ENCODE measurements at places on chromosomes 16 and 17. TPM values are rescaled to one million over a fixed set of nuclear protein-coding genes. Genes with fewer than 3 reads are reported as not detected.

Gene ATP6V0C
- 42.9 TPM for total RNA-seq

Gene KRT25
- not detected for total RNA-seq

Gene SGCA
- not detected for total RNA-seq

Gene MYH11
- total RNA-seq: not detected

Gene ODF4
- not detected for total RNA-seq

Gene TOX3
- total RNA-seq: 2.1 TPM

Gene EPN3
- not detected for total RNA-seq

Gene CBFA2T3
- not detected for total RNA-seq

Gene PARD6A
- total RNA-seq: 2.3 TPM

Gene SLFN13
- total RNA-seq: 0.73 TPM

Gene LDHD
- total RNA-seq: 1.4 TPM

Gene ITGAD
- total RNA-seq: not detected

Gene MYLK3
- total RNA-seq: 1.4 TPM

All from melanocyte of skin (primary cell).